M059J (cell line): ENCODE measurements at places on chromosomes 1 and 21. TPM values are rescaled to one million over a fixed set of nuclear protein-coding genes. Genes with fewer than 3 reads are reported as not detected.

DNA sequence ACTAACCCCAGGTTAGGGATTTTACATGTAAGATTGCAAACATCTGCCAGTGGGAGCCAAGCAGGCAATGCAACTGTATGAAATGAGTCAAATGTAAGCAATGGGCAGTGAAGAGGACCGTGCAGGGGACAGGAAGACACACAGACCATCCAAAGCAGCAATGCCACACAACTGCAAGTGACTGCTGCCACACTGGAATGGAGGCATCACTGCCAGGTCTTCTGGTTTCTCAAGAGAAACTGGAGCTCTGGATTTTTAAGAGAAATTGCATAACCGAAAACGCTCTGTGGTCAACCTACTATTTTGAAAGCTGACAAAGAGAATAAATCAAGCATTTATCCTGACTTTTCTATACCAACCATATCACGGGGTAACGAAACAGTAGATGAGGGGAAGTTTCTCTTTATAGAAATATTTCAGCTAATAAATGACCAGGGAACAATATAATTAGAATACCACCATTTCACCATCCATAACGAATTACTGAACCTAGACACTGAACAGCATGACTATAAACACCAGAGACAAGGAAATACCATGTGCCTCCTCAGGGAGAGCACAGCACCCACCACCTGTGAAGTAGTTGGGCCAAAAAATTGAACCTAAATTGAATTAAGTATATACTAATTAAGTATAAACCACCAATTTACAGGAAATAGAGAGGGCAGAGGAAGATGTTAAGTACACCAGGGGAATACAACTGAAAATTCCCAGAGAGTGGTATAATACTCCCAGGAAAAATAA, 4.4 kb downstream of the AK2 start:
- peak; percentile 39 for DNase-seq

GRCh38 chr1:19688041-19688842, 23.6 kb downstream of the HTR6 start:
- no peak for DNase-seq

DNA sequence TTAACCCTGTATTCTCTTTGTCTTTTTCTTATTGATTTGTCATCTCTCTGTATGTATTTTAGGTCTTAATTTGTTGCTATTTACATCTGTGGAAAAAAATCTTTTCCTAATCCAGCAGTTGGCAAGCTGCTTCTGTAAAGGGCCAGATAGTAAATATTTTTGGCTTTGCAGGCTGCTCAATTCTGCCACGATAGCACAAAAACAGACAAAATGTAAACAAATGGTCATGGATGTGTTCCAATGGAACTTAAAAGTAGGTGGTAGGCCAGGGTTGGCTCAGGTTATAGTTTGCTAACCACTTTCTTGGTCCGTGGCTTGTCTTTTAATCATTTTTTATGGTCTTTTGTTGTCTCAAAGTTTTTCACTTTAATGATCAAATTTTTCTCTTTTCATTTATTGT, 371.8 kb downstream of the HHAT start:
- DNase-seq, result peak; percentile 72

- no peak for DNase-seq
These were observed 345.1 kb upstream of the USP24 start for GRCh38 chr1:55560266-55560665.

GRCh38 chr1:151839457-151840403, at the start of gene C2CD4D:
Gene C2CD4D (minus strand): TSS chr1:151839820. CDS start chr1:151838989, 831 bp downstream.
- DNase-seq, result no peak

The SLAMF7 gene
- total RNA-seq, result 3.9 and 7.8 TPM in 2 replicates

The HSD11B1 gene
- total RNA-seq, result 1.9 and 4.3 TPM in 2 replicates
